Stimulated activated CD8-positive, alpha-beta memory T cell treated with anti-CD3 and anti-CD28 coated beads, Interleukin-4, amount 100 ng/mL, for 1 hour (primary cell): ENCODE measurements at places on chromosomes 12 and 14.

- no peak for DNase-seq
Measured at GRCh38 chr12:130169256-130169655, 7.0 kb downstream of the FZD10 start.

GRCh38 chr12:116709768-116710167 lies 28.1 kb downstream of the SPRING1 start:
- DNase-seq, result no peak

DNA sequence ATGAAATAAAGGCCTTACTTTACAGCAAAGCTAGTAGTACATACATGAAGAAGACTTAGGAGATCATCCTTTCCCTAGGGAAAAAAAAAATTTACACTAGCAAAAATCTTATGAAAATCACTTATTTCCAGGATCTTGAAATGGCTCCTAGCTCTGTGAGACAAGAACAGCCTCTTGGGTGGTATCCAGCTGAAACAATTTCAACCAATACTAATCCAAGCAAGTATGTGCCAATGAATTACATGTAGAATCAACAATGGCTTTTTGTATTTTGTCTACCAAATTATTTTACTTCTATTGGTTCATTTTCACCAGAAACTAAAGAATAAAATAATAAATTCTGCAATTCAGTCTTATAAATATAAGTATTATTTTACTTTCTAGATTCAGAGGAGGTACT lies 2.7 kb upstream of the SLCO1A2 start:
- no peak for DNase-seq

DNA sequence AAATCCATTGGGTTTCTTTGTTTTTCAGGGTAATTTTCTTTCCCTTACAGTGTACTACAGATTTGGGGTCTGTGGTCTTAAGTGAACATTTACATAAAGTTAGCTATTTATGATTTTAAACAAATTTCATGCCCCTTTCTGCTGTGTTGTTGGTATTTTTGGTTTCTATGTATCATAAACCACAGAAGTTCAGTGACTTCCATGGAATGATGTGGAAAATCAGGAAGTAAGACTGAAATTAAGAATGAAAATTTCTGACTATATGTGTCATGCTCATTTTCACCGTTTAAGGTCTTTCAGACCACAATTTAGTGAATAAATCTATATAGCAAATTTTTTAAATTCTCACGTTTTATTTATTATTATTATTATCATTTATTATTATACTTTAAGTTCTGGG lies 31.7 kb downstream of the ETV6 start:
- no peak for DNase-seq

DNA sequence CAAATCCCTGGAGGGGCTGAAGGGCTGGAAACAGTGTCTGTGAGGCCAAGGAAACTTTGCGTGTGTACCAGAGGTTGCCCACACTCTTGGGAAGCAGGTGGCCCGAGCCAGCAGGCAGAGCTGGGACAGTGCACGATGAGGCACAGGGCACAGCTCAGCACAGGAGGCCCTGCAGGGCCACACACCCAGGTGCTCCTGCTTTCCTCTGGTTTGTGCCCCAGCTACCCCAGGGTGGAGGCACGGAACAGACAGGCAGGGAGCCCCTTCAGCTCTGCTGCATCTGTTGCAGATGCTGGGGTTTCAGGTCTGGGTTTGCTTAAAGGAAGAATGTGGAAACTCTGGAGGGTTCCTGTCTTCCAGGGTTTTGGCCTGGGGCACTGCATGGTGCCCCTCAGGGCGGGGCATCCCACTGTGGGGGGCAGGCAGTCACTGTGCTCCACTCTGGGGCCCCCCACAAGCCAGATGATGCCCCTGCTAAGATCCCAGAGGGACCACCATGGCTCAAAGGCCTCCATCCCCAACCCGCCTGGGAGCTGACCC lies 8.6 kb downstream of the TMEM179 start:
- no peak for DNase-seq

GRCh38 chr12:71161591-71161990 lies 3.8 kb upstream of the TSPAN8 start:
- no peak for DNase-seq

DNA sequence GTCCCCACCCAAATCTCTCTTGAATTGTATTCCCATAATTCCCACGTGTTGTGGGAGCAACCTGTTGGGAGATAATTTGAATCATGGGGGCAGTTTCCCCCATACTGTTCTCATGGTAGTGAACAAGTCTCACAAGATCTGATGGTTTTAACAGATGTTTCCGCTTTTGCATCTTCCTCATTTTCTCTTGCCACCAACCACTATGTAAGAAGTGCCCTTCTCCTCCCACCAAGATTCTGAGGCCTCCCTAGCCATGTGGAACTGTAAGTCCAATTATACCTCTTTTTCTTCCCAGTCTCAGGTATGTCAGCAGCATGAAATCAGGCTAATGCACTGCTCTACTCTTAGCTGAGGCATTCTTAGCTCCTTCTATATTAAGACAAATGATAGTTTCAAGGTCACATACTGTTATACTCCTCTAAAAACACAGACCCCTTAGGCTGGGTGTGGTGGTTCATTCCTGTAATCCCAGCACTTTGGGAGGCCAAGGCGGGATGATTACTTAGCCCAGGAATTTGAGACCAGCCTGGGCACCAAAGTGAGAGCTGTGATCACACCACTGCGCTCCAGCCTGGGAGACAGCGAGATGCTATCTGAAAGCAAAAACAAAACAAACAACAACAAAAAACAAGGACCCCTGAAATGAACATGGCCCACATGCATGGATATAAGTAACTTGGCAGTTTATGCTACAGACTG lies 3.6 kb downstream of the SCAF11 start:
- no peak for DNase-seq

- DNase-seq, result no peak
Measured at GRCh38 chr14:68794851-68795596, 2.2 kb upstream of the ZFP36L1 start.

GRCh38 chr12:39205969-39206368 lies 237.0 kb downstream of the KIF21A start:
- DNase-seq, result no peak

- no peak for DNase-seq
Measured at GRCh38 chr14:102654298-102654697, 61.8 kb downstream of the RCOR1 start.

DNA sequence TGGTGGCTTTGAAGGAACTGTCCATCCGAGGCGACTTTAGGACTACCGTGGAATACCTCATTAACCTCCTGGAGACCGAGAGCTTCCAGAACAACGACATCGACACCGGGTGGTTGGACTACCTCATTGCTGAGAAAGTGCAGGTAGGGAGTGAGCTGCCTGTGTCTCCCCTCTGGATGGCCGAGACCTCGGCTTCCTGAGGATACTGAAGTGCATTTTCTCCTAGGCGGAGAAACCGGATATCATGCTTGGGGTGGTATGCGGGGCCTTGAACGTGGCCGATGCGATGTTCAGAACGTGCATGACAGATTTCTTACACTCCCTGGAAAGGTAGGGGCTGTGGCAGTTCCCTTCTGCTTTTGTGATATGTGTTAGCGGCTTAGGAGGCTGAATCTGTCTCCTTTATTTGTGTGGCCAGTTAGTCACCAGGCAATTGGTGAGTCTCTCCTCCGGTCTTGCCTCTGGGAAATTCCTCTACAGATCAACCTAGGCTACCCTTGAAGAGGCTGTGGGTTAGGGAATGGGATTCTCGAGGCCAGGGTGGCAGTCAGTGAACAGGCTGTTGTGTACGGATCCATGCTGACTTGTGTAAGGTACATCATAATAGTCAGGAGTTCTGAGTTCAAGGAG lies 75.3 kb downstream of the ACACB start:
- DNase-seq, result no peak

DNA sequence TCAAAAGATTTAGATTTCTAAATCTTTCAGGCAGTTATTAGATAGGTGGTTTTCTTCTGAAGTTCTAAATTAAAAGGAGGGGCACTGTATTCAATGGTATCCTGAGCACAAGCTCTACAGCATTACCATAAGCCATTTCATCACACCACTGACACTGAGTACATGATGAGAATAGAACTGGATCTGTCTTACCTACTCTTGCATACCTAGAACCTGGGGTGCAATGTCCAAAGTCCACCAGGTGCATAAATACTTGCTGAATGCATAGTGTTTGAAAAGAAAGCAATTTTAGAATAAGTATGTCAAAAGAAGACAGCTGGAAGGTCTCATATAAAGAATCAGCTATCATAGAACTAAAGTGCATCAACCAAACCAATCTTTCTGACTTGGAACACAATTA lies 85.5 kb upstream of the ACTN1 start:
- DNase-seq, result no peak

DNA sequence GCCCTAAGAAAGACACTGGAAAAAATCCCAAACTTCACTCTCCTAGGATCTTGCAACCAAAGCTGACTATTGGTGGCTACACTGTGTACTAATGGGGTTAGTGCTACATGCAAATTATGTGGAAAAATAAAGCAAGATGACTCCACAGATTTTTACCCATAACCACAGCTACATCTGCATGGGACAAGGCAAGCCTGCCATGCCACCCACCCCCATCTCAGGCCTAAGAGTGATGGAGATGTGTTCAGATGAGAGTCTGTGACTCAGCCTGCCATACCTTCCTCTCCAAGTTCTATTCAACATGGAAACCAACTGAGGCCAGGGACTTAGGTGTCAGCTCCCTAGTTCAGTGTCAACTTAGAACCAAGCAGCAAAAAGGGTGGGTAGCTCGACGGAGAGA lies 206.2 kb downstream of the PELI2 start:
- no peak for DNase-seq

GRCh38 chr12:53239643-53240258 lies 7.7 kb upstream of the RARG start:
- no peak for DNase-seq

- DNase-seq, result no peak
Measured at GRCh38 chr14:78242086-78242485, 71.9 kb downstream of the NRXN3 start.

GRCh38 chr12:104651811-104652210 lies 195.1 kb downstream of the CHST11 start:
- DNase-seq, result no peak

DNA sequence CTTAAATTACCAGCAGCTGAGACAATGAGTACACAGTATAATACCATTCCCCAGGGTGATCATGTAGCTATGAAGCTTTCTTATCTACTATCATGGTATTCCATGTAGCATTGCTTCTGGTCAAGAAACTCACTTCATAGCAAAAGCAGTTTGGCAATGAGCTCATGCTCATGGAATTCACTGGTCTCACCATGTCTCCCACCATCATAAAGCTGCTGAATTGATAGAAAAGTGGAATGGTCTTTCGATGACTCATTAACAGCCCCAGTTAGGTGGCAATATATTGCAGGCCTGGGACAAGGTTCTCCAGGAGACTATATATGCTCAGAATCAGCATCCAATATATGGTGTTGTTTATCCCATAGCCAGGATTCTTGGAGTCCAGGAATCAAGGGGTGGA lies 553.7 kb downstream of the FOXG1 start:
- DNase-seq, result no peak

- peak; percentile 4 for DNase-seq
Measured at GRCh38 chr12:1122786-1123185, 131.8 kb downstream of the ERC1 start.

GRCh38 chr14:53006931-53007562 lies 56.2 kb upstream of the FERMT2 start:
- no peak for DNase-seq

GRCh38 chr14:29282169-29282568 lies 515.6 kb downstream of the FOXG1 start:
- no peak for DNase-seq

DNA sequence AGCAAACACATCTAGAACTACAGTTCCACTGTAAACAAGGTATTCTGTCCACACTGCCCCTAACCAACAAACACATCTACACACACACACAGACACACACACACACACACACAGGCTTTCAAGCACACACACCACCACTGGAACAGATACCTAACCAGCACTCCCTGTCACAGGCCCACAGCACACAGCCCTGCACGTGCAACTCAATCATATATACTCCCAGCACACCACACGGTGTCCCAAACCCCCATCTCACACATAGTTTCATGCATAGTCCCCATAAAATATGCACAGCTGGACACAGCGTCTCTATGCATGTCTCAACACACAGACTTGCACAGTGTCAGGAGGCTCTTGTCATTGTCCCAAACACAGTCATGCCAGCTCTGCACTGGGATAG lies 27.6 kb downstream of the KRT8 start:
- no peak for DNase-seq

- DNase-seq, result no peak
Measured at GRCh38 chr14:90671382-90672234, 144.6 kb downstream of the TTC7B start.

GRCh38 chr12:121649322-121649721 lies 20.1 kb downstream of the MORN3 start:
- DNase-seq, result no peak

GRCh38 chr14:99284254-99285004 lies 12.4 kb upstream of the BCL11B start:
- no peak for DNase-seq

DNA sequence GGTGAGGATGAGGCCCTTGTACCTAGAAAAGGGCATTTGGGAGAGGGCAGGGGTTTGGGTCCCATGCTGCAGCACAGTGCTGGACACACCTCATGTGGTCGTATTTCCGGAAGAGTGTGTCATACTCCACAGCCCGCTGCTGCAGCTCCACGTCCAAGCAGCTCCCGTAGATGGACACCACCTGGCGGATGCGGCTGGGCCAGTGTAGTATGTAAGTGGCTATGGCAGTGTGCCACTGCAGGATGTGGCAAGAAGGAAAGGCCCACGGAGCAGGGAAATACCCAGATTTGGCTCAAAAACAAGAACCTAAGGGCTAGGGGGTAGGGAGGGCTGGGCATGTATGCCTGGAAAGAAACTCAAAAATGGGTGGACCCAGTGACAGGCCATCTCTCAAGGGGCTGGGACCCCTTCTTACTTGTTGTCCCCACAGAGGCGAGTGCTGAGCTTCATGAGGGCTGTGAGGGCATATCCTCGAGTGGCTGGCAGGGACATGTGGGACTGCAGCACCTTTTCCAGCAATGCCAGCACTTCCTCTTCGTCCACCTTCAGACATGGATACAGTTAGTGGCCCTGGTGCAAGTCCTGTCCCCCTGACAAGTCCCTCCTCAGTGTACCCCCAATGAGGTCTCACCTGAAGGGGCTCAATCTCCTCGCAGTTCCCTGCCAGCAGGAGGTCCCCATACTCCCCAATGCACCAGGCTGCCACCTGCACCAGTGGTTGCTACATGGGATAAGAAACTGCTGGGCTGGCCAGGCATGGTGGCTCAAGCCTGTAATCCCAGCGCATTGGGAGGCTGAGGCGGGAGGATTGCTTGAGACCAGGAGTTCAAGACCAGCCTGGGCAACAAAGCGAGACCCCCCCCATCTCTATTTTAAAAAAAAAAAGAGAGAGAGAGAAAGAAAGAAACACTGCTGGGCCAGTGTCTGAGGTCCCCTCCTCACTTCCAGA lies 5.4 kb downstream of the AP1G2 start:
- no peak for DNase-seq

- DNase-seq, result no peak
Measured at GRCh38 chr12:78680596-78680995, 184.0 kb upstream of the SYT1 start.

DNA sequence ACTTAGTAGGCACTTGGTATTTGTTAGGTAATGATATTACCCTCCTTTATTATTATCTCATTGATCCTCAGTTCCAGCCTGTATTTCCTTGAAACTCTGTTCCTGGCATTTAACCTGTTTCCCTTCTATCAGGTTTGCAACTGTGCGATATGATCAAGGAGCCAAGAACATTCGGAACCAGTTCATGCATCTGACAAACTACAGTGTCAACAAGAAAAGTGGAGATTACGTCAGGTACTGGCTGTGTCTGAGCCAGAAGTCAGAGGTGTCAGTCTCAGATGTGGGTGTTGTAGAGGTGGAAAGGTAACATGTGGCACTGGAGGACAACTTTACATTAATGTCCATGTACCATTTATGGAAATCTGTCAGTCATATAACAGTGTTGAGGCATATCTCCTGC lies 56.7 kb downstream of the TTLL5 start:
- no peak for DNase-seq
